ENCODE measurements at places on chromosomes 11 and 22.

- no peak for DNase-seq
These were observed 46.6 kb upstream of the ME3 start for GRCh38 chr11:86718999-86719398.

GRCh38 chr11:56140151-56140661 lies at the start of gene OR8J3:
Gene OR8J3, minus strand, starts transcription at chr11:56140201. Its CDS starts 2,483 bp downstream, at chr11:56137718.
- no peak for DNase-seq

- no peak for DNase-seq
These were observed 153.7 kb downstream of the FEZ1 start for GRCh38 chr11:125342281-125342930.

DNA sequence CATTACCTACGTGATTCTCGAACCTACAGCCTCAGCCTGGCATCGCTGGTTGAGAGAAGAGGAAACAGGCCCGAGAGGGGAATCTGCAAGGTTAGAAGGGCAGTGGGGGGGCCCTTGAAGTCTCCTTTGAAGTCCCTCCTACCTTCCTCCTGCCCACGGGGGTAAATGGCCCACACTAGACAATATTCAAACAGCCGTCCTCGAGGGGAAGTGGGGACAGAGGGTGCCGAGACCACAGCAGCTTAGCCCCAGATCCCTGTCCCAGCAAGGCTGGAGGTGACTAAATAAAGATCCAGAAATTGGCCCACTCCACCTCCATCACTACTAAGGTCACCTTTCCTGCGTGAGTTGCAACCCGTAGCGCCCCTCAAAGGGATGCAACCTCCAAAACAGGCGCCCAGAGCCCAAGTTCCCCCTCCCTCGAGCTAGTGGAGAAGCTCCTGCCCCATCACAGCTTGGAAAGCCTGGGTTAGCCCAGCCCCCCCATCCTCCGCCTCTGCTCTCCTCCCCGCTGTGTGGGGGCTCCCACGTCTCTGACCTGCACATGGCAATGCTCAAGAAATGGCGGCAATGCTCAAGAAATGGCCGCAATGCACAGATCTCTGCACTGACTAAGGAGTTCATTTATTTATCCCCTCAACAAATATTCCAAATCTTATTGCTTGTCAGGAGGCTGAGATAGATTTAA lies 788 bp upstream of the RASL10A start:
- DNase-seq: no peak

- DNase-seq: no peak
These were observed 224.6 kb downstream of the FAT3 start for GRCh38 chr11:92449222-92449621.

DNA sequence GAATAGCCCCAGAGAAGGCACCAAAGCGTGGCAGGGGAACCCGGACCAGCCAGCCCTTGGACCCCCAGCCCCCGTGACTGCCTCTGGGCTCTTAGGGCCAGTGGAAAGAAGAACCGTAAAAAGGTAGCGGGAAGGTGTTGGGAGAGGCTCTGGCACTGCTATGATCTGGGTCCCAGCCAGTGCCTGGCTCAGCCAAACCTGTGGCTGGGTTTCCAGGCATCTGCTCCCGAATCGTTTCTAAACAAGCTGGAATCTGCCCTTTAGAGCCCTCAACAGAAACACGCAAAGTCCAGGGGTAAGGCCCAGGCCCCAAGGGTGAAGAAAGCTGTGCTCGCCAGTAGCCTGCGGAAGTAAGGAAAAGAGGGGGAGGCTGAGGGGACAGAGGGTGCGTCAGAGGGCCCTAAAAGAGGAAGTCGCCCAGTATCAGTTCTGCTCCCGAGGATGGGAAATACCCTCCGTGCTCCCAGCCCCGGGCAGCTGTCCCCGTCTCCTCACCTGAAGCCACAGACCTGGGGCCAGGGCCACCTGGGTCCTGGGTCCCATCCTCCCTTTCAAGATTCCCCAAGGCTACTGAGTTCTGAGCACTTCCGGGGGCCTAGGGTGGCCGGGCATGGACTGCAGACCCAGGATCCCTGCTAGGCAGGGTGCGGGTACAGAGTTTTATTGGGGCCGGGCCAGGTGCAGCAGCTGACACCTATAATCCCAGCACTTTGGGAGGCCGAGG lies 24.7 kb downstream of the IL10RA start:
- DNase-seq: no peak

DNA sequence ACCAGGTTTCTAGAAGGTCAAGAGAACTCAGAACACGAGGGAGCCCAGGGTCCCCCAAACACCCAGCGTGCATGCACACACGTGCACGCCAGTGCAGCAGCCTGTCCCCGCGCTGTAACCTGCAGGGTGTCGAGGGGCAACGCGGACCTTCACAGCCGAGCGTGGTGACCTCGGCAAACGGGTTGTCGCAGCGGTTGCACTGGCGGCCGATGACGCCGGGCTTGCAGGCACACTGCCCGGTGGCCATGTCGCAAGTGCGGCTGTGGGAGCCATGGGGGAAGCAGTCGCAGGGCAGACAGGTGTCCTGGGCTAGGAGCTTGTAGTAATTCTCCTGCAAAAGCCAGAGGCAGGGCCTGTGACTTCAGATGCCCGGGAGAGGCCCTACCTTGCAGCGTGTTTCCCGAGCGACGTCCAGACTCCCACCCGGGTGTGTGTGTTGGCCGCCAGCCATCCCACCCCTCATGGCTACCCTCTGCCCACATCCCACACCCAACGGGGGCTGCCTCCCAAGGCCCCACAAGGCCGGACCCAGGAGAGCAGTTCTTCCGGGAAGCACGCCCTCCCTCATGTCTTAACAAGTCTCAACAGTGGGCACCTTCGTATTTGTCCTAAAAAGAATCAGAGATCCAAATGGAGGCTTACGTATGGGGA lies 56.1 kb downstream of the TRMU start:
- no peak for DNase-seq

- DNase-seq: peak; percentile 14
These were observed 1.0 kb downstream of the LMO1 start for GRCh38 chr11:8262552-8263108.

DNA sequence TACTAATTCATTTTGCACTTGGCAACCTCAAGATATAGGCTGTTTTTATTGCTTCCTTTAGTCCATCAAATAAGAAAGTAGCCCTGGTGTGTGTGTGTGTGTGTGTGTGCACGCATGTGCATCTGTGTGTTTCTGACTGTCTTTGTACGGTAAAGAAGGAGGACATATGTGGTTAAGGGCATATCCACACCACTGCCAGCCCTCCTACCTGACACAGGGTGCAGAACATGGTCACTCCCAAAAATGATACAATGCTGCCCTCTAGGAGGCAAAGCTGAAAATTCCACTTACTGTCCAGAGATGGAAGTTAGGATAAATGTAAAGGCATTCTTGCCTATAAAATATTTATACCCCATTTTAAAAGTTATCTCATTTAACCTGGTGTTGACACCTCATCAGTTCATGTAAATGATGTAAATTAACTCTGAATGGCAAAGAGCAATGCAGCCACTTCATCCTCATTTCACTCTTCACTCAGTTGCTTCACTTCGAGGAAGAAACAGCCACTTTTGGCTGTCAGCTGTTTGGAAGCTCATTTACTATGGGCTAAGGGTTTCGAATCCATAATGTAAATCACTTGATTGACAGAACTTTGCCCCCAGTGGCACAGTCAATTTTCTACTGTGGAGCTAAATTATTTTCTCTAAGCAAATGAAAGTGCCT lies 83.1 kb upstream of the MTNR1B start:
- DNase-seq: no peak

All from stimulated activated CD4-positive, alpha-beta T cell treated with anti-CD3 and anti-CD28 coated beads, Interleukin-4, amount 100 ng/mL, for 24 hours (primary cell).